A673 (cell line): ENCODE measurements at places on chromosomes 3 and 15. TPM values are rescaled to one million over a fixed set of nuclear protein-coding genes. Genes with fewer than 3 reads are reported as not detected.

GRCh38 chr3:157914882-157915281, 191.3 kb downstream of the SHOX2 start:
- H3K27ac ChIP-seq = no peak overlapping the region
- no peaks in the 10 kb centered on the region for H3K4me1 ChIP-seq
- no peaks in the 10 kb centered on the region for H3K36me3 ChIP-seq
- DNase-seq = peak; percentile 12
- H3K4me3 ChIP-seq = no peak overlapping the region
- H3K27me3 ChIP-seq = peaks cover 14% of the 10 kb centered on the region

GRCh38 chr3:46297658-46298423, 55.6 kb downstream of the CCR3 start:
- peaks cover 9% of the 10 kb centered on the region for H3K27me3 ChIP-seq
- H3K4me1 ChIP-seq = no peaks in the 10 kb centered on the region

DNA sequence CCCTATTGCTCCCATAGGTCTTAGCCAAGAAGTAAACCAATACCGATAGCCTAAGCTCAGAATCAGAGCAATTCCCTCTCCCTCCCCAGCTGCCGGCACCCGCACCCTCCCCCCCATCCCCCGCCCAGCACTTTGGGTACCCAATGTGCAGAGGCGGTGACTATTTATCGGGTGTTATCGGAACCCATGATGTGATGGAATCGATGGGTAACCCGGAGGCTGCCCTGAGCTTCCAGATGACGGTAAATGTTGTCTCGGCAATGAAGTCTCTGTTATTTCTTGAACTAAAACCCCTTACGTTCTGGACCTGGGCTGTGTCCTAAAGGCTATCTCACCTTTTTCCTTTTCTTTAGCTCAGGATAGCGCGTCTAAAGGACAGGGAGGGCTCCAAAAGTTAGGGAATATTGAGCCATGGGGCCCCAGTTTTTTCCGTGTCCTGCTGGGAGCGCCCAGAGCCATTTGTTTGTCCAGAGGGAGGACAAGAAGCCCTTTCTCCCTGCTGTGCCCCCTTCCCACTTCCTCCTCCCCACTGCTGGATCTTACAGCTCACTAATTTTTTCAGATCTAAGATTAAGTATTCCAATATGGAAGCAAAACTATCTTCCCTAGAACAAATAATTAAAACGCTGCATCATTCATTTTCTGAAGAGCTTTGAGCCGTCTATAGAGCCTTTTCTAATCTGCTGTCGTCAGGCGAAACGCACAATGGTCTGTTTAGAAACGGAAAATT, 1.5 kb downstream of the SLITRK3 start:
- H3K27me3 ChIP-seq = no peaks in the 10 kb centered on the region
- H3K4me1 ChIP-seq = no peaks in the 10 kb centered on the region
- peak overlapping the region; percentile 48 for H3K27ac ChIP-seq
- H3K36me3 ChIP-seq = no peaks in the 10 kb centered on the region
- peak; percentile 6 for DNase-seq

DNA sequence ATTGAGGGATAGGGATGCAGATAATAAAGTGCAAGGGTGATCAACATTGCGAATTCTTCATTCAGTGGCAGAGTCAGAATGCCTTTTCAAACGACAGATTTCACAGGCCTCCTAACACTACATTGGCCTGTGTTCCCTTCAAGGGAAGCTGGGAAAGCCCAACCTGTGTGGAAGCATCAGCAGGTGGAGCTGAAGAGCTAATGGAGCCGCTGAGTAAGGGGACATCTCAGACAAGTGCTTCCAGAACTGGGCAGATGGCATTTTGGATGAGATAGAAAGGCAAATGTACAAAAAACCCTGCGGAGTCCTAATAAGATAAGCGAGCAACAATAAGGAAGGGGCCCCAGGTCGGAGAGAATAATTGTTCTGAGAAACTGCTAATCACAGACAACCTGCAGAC, 8.5 kb upstream of the SLC24A5 start:
- peaks cover 1% of the 10 kb centered on the region for H3K27me3 ChIP-seq
- no peak overlapping the region for H3K27ac ChIP-seq
- no peaks in the 10 kb centered on the region for H3K36me3 ChIP-seq
- no peak overlapping the region for H3K4me3 ChIP-seq

DNA sequence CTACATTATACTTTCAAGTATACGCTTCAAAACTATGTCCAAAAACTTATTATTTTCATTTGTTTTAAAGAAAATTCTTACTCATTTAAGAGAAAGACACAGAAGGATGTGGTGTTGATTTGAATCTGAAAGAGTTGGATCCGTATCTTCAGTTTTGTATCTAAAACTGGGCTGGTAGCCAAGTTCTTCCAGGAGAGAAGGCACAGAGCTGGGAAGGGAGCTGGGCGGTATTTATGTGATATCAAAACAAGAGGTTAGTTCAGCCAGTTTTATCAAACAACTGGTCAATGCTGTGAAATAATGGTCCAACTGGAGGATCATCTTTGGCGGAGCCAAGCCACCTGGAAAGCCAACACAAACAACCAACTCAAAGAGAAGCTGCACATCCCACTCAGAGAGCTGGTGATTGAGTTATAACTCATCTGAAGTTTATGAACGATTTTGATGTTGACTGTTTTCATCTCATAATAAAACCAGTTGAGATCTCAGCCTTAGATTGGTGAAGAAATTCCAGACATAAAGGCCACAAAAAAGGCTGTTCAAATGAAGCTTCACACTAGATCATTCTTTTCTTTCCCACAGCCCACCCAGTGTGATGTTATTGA, 489.6 kb upstream of the RASGRP1 start:
- no peak overlapping the region for H3K27ac ChIP-seq
- no peaks in the 10 kb centered on the region for H3K4me1 ChIP-seq
- H3K4me3 ChIP-seq = no peak overlapping the region
- no peak for DNase-seq
- H3K36me3 ChIP-seq = no peaks in the 10 kb centered on the region

GRCh38 chr3:30658328-30659052, 52.1 kb downstream of the TGFBR2 start:
- H3K27ac ChIP-seq = peak overlapping the region; percentile 92
- peak overlapping the region; percentile 5 for H3K4me3 ChIP-seq
- peak; percentile 84 for DNase-seq
- H3K27me3 ChIP-seq = no peaks in the 10 kb centered on the region
- H3K4me1 ChIP-seq = peaks cover 98% of the 10 kb centered on the region
- no peaks in the 10 kb centered on the region for H3K36me3 ChIP-seq

DNA sequence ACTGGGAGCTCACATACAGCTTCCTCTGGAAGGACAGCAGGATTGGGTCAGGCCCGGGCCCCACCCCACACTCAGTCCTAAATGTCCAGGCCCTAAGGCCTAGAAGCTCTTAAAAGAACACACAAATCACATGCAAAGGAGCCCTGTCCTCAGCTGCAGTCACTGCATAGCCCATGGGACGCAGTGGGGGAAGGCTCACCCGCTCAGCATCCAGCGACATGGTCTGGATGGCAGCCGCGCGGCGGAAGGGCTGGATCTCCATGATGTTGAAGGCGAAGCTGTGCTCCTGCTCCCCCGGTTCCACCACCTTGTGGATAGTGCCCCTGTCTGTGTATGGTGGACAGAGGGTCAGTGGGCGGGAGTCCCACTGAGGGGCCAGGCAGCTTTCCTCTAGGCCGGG, 22.1 kb downstream of the SEMA7A start:
- no peaks in the 10 kb centered on the region for H3K36me3 ChIP-seq
- peaks cover 8% of the 10 kb centered on the region for H3K4me1 ChIP-seq
- no peak overlapping the region for H3K4me3 ChIP-seq
- DNase-seq = no peak
- no peak overlapping the region for H3K27ac ChIP-seq

DNA sequence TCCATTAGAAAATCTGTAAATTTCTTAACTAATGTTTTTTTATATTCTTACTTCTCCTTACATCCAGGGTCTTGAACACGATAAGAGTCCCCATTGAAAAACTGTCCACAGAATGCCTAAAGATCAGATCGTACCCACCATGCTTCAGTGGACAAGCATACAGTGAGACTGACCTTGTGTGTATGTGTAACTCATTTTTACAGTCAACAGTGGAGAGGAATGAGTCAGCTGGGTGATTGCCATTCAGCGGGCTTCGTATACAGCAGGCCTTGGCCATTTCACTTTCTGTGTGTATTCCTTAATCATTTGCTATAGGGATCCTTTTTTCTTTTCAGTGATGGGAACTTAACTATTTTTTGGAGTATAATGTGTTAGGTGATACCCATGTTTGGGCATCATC, 10.6 kb downstream of the PARP14 start:
- no peaks in the 10 kb centered on the region for H3K4me1 ChIP-seq
- no peaks in the 10 kb centered on the region for H3K27me3 ChIP-seq
- peaks cover 6% of the 10 kb centered on the region for H3K36me3 ChIP-seq
- no peak overlapping the region for H3K4me3 ChIP-seq
- H3K27ac ChIP-seq = no peak overlapping the region

DNA sequence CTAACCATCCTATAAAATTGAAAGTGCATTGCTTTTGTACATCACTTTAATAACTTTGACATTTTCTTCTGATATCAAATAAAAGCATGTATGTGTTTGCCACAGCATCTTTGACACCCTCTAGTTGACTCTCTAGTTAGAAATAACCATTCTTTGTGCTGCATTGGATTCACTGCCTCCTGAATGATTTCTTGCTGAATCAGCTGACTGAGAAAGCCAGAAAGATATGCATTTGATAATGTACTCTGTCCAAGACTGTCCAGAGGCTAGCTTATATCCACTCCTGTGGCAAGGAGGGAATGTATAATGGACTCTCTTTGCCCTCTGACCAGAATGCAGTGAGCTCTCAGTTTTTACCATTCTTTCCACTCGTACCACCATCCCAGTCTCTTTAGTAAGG, 6.2 kb downstream of the RAB11A start:
- H3K36me3 ChIP-seq = peaks cover 52% of the 10 kb centered on the region
- no peak for DNase-seq
- no peak overlapping the region for H3K4me3 ChIP-seq
- H3K27me3 ChIP-seq = no peaks in the 10 kb centered on the region
- no peak overlapping the region for H3K27ac ChIP-seq
- peaks cover 12% of the 10 kb centered on the region for H3K4me1 ChIP-seq

DNA sequence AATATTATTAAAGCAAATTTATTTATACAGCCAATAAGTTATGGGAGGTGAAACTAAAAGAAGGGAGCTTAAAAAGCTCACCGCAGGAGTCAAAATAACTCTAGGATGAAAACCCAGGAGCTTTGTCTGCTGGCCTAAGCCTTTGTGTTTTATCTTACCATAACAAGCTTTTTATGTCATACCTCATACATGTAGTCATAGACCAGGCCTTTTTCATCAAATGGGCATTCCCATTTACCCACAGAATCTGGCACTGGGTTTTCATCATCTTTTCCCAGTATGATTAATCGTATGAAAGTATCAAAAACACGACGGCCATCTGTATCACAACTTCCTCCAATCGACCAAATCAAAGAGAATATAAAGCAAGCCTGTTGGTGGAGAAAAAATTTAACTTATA, 122.8 kb downstream of the DNAH12 start:
- no peaks in the 10 kb centered on the region for H3K36me3 ChIP-seq
- no peak overlapping the region for H3K27ac ChIP-seq
- H3K4me3 ChIP-seq = no peak overlapping the region
- no peaks in the 10 kb centered on the region for H3K27me3 ChIP-seq

GRCh38 chr3:13009946-13010315, 63.3 kb downstream of the IQSEC1 start:
- no peaks in the 10 kb centered on the region for H3K36me3 ChIP-seq
- no peaks in the 10 kb centered on the region for H3K4me1 ChIP-seq
- H3K27me3 ChIP-seq = no peaks in the 10 kb centered on the region
- no peak for DNase-seq
- H3K4me3 ChIP-seq = no peak overlapping the region
- H3K27ac ChIP-seq = no peak overlapping the region

- H3K27me3 ChIP-seq = no peaks in the 10 kb centered on the region
- H3K4me1 ChIP-seq = no peaks in the 10 kb centered on the region
- DNase-seq = no peak
- no peak overlapping the region for H3K27ac ChIP-seq
- H3K4me3 ChIP-seq = no peak overlapping the region
- no peaks in the 10 kb centered on the region for H3K36me3 ChIP-seq
These were observed 7.6 kb upstream of the ACOX2 start for GRCh38 chr3:58544541-58544940.

GRCh38 chr15:33296856-33297255, 13.9 kb upstream of the RYR3 start:
- H3K27me3 ChIP-seq = peaks cover 3% of the 10 kb centered on the region
- no peak overlapping the region for H3K27ac ChIP-seq
- no peaks in the 10 kb centered on the region for H3K4me1 ChIP-seq

DNA sequence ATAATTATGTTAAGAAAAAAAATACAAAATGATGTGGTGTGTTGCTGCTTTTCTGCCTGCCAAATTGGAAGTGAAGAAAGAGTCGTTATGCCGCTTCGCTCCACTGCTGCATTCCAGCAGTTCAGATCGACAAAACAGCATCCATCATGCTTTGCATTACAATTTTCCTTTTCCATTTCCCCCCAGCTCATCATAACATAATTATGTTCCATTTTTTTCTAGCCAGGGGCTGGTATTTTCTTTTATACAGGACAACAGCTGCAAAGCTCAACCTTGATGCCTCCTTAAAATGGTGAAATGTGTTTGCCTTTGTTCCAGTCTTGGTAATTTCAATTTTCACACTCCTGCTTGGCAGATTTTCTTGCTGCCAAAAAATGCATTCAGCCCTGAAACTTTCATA, 44.9 kb upstream of the KBTBD12 start:
- H3K4me3 ChIP-seq = no peak overlapping the region
- peaks cover 30% of the 10 kb centered on the region for H3K27me3 ChIP-seq

DNA sequence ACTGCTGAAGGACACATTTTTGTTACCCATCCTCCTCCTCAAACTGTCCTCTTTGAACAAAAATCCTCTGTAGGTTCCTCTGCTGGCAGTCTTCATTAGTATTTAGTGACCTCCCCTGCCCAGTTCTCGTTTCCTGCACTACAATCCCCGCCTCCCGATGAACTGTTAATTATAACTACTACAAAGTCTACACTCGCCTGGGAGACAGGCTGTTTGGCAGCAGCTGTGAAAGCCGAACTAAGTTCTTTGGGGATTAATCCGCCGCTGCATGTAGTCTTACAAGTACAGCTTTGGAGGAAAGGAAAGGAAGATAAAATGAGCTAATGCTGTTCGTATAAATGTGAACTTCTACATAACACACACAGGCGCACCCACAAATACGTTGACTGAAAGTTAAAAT, 160.0 kb upstream of the WNT5A start:
- H3K4me1 ChIP-seq = no peaks in the 10 kb centered on the region
- no peaks in the 10 kb centered on the region for H3K27me3 ChIP-seq
- no peak for DNase-seq
- no peak overlapping the region for H3K27ac ChIP-seq

Gene IL12A
- total RNA-seq = not detected in 2 replicates

Gene EFHB
- 0.68 TPM in 1 of 2 replicates, not detected in the other for total RNA-seq

Gene IMPG2
- 0.13 TPM in 2 replicates for total RNA-seq

Gene PLXNA1
- total RNA-seq = 33.6 and 38.4 TPM in 2 replicates

Gene TLR9
- total RNA-seq = not detected in 2 replicates

Gene TRIM42
- not detected in 2 replicates for total RNA-seq

Gene ANKRD63
- 2.5 TPM in 2 replicates for total RNA-seq

Gene TPM1
- total RNA-seq = 31.2 and 34.5 TPM in 2 replicates

Gene PRICKLE2
- 0.04 TPM in 1 of 2 replicates, not detected in the other for total RNA-seq
